ENCODE measurements at places on chromosomes 5 and 9. TPM values are rescaled to one million over a fixed set of nuclear protein-coding genes. Genes with fewer than 3 reads are reported as not detected.

HSD17B3 gene
- total RNA-seq, result not detected

DNA sequence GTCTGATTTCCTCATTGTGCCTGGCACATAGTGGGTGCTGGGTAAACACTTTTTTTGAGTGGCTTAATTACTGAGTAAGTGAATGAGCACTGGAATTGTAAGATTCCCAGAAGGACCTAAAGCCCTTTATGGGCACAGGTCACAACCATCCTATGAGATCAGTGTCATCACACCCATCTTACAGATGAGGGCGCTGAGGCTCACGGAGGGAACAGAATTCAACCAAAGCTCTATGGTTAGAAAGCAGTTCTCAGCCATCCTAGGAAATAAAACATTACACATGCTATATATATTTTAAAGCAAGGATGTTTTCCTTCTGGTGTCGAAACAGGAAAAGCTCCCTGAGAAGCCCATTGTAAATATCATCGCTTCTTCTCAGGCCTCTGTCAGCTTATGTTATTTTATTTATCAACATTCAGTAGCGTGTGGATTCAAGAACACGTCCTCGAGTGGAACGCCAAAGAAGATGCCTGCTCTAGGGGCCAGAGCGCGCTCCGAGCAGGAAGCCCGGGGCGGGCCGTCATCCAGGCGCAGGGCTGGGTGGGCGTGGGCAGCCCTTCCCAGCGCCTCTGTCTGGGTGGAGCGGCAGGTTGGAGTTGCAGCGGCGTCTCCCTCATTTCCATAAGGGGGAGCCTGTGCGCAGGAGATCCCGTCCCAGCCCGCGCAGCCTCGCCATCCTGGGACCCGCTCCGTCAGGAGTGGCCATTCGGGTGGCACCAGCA is 155.8 kb upstream of the SMIM23 start:
- no peak overlapping the region for H3K27ac ChIP-seq
- no peaks in the 10 kb centered on the region for H3K36me3 ChIP-seq
- peaks cover 8% of the 10 kb centered on the region for H3K27me3 ChIP-seq
- no peak for DNase-seq

- no peak overlapping the region for H3K27ac ChIP-seq
- no peaks in the 10 kb centered on the region for H3K27me3 ChIP-seq
- DNase-seq, result no peak
Observed at GRCh38 chr9:111572950-111573604, 26.4 kb downstream of the PTGR1 start.

GRCh38 chr5:80387063-80387768 is 20.6 kb upstream of the ZFYVE16 start:
- no peak overlapping the region for H3K27ac ChIP-seq
- DNase-seq, result no peak
- no peaks in the 10 kb centered on the region for H3K27me3 ChIP-seq
- H3K36me3 ChIP-seq, result no peaks in the 10 kb centered on the region

DNA sequence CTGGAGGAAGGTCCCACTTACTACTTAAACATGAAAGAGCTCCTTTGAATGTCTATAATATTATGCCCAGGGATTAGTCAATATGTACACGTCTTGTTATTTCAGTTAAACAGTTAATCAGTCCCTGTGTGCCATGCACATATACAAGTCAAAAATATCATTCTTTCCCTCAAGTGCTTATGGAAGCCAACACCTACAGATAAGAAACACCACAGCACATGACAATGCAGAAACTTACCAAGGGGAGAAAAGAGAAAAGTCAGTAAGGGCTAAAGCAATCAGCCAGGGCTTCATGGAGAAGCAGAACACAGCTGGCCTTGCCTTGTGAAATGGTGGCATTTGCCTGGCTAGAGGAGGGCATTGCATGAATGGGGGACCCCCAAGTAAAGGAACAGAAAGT is 88.3 kb downstream of the SNCAIP start:
- DNase-seq, result no peak
- H3K4me3 ChIP-seq, result no peak overlapping the region
- H3K4me1 ChIP-seq, result no peaks in the 10 kb centered on the region
- no peaks in the 10 kb centered on the region for H3K27me3 ChIP-seq
- no peak overlapping the region for H3K27ac ChIP-seq

GRCh38 chr5:136064510-136064909 is 35.7 kb downstream of the TGFBI start:
- no peak overlapping the region for H3K4me3 ChIP-seq
- no peak overlapping the region for H3K27ac ChIP-seq
- H3K4me1 ChIP-seq, result peaks cover 4% of the 10 kb centered on the region
- no peaks in the 10 kb centered on the region for H3K27me3 ChIP-seq
- H3K36me3 ChIP-seq, result no peaks in the 10 kb centered on the region
